Hypothalamus (tissue), 51 donors: ENCODE measurements at places on chromosomes 13 and 19.

- no peak for DNase-seq
These were observed 157.0 kb downstream of the KLF5 start for GRCh38 chr13:73215823-73216222.

DNA sequence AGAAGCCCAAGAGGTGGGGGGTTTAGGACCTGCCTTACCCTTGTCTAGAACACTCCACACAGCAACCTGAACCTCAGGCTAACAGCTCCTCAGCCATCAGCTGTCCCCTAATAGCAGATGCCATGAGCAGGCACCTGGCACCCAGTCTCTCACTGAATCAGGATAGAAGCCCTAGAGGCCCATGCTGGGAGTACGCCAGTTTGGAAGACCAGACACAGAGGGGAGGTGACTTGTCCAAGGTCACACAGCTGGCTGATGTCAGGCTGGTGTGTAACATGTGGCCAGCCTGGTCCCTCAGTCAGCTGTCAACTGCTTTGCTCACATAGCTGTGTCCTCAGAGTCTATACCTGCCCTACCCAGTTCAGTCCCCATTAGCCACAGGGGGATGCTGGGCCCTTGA lies 12.8 kb upstream of the SAMD1 start:
- DNase-seq = no peak

GRCh38 chr13:111006506-111007031 lies 91.7 kb upstream of the ANKRD10 start:
- peak; percentile 26 for DNase-seq

- DNase-seq = no peak
These were observed 18.5 kb downstream of the POU2F2 start for GRCh38 chr19:42113641-42114348.

DNA sequence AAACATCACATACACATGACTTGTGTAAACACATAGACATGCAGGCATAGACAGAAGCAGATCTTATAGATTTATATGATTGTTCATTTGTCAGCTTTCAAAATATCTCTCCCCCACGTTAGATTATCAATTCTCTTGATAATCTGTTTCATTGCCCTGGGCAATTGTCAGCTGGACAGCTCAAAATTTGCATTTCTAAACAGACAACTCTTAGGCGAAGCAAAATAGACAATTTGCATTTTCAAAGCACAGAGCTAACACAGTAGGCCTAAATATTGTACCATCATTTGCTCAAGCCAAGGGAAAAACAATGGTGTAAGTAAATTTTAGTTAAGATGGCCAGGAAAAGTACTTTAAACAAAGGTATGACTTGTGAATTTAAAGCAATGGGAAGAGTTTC lies 24.0 kb upstream of the KBTBD6 start:
- no peak for DNase-seq

DNA sequence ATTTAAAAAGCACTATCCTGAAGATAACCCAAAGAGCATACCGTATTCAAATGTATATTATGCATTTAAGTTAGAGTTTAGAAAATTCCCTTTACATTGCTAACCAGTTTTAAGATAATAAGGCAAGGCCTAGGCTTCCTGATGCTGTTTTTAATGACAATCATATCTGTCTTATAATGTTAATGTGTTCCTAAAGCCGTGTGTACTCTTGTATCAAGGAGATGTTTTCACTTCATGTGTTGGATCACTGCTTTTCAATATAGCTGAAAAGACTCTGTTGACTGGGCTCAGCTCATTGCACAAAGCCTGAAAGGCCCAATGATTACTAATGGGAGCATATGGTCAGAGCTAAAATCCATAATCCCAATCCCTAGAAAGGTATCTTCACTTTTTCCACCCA lies 81.6 kb downstream of the DACH1 start:
- no peak for DNase-seq

DNA sequence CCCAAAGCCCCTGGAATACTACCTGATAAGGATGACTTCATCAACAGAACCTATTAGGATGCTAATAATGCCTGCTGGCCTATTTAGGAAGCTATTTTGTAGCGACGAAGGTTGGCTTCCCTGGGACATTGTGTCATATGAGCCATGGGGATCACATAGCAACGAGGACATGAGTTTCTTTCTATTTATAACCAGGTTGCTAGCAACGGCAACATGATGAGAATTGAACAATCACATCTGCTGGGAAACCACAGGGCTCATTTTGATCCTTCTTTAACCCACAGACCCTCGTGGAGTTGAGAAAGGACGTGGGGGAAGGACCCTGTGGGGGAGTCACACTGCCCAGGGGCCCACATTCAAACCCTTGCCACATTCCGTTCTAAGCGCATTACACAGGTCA lies 172.2 kb downstream of the COL4A1 start:
- no peak for DNase-seq

DNA sequence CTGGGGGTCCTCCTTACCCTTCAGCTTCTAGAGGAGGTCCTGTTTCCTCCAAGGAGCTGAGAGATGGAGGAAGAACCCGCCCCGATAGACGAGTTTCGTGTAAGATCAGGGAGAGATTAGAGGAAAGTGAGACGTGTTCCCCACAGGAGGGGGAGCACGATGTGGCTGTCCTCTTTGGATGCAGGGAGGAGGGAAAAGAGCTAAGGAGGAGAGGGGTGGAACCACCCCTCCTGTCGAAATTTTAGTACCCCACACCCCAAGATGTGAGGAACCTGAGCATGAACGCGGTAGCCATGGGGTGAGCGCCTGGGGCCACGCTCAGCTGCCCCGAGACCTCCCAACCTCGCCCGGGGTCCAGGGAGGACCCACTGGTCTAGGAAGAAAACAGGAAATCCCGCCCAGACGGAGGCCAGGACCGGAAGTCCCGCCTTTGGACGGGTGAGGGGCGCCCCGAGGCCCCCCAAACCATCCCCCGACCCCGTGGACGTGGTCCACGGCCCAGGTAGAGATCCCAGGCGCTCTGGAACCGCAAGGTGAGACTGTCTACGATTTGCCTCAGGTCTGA lies 1.2 kb downstream of the AKT1S1 start:
- DNase-seq = peak; percentile 52

GRCh38 chr19:41784743-41785142 lies 11.6 kb upstream of the CEACAM3 start:
- DNase-seq = no peak

DNA sequence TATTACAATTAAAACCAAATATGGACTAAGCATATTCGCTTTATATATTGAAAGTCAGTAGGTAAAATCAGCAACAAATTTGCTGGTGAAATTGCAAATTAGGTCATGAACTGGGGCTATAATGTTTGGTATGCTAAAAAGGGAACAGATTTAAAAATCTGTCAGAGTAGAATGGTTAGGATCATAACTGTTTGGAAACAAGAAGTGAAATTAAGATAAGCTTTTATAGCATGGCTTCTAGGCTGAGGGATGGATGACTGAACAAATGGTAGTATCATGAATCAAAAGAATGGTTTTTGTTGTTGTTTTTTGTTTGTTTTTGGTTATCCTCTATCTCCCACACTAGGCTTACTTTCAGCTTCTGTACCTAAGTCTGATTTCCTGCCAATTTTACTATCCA lies 1090.4 kb downstream of the PCDH9 start:
- DNase-seq = no peak

- DNase-seq = peak; percentile 14
These were observed at the start of gene TMEM272 for GRCh38 chr13:51844862-51845573. TMEM272 (minus strand) TSS chr13:51845177; CDS start chr13:51838530, 6,647 bp downstream.

DNA sequence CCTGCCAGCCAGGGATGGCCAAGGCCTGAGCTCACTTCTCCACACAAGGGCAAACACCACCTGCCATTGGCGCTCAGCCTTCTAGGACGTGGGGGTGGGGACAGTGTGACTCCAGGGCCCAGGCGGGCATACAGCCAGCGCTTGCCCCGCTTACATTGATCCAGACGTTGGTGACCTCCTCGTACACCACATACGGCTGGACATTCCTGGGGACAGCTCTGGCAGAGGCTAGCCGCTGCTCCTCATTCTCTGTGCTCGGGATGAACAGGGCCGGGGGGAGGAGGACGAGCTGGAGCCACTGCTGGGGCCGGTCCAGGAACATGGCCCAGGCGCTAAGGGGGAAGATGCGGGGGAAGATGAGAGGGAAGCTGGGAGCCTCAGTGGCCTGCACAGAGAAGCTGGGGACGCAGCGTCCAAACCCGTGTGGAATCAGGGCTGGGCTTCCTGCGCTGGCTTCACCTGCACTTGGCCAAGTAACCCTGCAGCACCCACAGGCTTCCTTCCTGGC lies 25.1 kb upstream of the MYDGF start:
- DNase-seq = peak; percentile 26

DNA sequence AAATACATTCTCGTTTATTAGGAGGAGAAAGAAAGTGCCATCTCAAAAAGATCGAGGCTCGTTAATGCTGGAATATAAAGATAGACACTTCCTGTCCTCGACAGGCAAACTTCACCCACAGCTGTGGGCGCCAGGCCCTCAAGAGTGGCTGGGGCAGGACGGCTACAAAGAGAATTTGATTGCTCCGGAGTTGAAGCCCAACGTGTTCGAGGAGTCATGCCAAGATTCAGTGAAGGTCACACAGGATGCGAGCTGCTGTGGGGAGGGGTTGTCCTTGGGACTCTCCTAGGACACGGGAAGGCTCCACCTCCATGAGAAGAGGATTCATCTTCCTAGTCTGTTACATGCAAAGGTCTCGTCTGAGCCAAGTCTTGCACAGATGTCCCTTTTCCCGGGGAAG lies 16.3 kb upstream of the PTPRS start:
- no peak for DNase-seq

DNA sequence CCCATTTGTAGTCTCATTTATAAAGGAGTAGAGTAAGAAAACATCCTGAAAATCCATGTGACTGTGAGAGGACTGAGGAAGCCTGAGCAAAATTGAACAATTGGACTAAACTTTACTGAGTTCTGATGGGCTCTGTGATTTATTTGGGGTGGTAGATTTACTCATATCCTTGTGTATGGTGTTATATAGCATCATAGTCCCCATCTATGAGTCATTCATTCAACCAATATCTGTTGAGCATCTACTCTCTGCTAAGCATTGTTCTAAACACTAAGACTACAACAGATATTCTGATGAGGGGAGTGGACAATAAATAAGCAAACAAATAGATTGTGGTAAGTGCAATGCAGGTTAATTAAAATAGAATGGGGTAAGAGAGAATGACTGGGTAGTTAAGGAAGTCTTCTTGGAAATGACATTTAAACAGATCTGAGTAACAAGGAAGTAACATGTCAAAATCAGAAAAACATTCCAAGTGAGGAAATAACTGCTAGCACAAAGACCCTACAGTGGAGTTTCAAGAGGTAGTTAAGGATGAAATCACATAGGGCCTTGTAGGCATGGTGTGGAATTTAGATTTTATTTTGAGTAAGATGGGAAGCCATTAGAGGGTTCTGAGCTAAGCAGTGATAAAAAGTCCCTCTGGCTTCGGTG lies 36.3 kb upstream of the MLNR start:
- DNase-seq = no peak

- no peak for DNase-seq
These were observed 119.7 kb downstream of the FRY start for GRCh38 chr13:32151240-32151639.

DNA sequence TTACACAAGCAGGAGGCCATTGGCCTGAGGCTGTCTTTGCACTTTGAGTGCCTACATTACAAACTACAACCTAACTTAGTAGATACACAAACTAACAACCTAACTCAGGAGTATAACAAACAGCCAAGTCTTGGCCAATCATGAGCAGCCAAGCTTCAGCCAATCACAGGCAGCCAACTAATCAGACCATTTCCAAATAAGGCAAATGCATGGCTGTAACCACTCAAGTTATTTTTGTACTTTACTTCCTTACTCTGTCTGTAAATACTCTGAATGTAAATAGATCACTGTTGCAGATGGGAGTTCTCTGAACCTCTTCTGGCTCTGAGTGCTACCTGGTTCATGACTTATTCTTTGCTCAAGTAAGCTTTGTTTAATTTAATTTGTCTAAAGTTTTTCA lies 748.1 kb upstream of the SGCG start:
- no peak for DNase-seq

GRCh38 chr19:12695096-12695495 lies 1.3 kb downstream of the FBXW9 start:
- DNase-seq = no peak

- DNase-seq = no peak
These were observed 11.6 kb upstream of the RAP2A start for GRCh38 chr13:97422118-97423054.

DNA sequence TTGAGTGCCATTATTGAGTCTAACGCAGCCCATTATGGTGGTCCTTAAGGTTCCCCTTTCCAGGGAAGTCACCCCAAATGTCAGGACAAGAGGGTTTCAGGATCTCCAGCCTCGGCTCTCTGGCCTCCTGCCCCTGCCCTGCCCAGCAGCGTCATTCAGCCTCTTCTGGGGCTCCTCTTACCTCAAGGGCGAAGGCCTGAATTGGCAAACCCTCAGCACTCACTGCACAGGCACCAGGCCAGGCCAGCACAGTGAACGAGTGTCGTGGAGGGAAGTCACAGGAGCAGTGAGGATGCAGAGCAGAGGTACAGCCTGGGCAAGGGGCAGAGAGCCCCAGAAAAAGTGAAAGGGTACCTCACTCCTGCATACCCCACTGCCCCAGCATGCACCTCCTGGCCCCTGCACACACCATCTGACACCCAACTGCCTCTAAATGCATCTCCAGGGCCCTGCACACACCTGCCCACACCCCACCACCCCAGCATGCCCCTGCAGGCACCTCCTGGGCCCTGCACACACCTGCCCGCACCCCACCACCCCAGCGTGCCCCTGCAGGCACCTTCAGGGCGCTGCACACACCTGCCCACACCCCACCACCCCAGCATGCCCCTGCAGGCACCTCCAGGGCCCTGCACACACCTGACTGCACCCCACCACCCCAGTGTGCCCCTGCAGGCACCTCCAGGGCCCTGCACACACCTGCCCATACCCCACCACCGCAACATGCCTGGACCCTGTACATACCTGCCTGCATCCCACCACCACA lies 19.8 kb downstream of the SLC25A42 start:
- no peak for DNase-seq

- DNase-seq = no peak
These were observed 82.2 kb downstream of the SLAIN1 start for GRCh38 chr13:77779552-77780272.

- no peak for DNase-seq
These were observed at the start of gene KIR3DL3 for GRCh38 chr19:54724142-54724541. KIR3DL3 (plus strand) TSS chr19:54724442; CDS start chr19:54724497, 55 bp downstream.

DNA sequence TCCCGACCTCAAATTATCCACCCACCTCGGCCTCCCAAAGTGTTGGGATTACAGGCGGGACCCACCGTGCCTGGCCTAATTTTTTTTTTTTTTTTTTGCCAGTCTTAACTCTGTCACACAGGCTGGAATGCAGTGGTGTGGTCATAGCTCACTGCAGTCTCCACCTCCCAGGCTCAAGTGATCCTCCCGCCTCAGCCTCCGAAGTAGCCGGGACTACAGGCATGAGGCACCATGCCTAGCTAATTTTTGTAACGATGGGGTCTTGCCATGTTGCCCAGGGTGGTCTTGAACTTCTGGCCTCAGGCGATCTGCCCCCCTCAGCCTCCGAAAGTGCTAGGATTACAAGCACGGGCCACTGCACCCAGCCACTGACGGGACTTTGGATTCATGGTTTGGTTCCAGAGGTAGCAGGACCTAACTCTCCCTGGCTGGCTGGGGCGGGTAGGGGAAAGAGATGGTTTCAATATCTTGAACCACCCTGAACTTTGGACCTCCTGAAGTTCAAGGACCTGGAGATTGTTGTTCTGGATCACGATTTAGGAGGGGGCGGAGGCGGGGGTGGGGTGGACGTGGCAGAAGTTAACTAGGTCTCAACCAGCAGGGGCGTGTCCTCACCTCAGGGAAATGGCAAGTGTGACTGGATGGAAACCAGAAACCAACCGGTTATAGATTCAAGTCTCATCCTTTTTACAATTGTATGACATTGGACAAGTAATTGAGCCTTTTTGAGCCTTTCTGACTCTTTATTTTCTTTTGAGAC lies 40.8 kb downstream of the IER2 start:
- DNase-seq = no peak
